ENCODE measurements at places on chromosomes 16 and 17.
A peak's percentile ranks its signal among the peaks of the same experiment; 100 is the strongest.

- DNase-seq = peak; percentile 96
Observed at GRCh38 chr17:21098934-21099689, 27.7 kb upstream of the DHRS7B start.

- no peak for DNase-seq
Observed at GRCh38 chr16:3471518-3472176, 23.6 kb downstream of the C16orf90 start.

DNA sequence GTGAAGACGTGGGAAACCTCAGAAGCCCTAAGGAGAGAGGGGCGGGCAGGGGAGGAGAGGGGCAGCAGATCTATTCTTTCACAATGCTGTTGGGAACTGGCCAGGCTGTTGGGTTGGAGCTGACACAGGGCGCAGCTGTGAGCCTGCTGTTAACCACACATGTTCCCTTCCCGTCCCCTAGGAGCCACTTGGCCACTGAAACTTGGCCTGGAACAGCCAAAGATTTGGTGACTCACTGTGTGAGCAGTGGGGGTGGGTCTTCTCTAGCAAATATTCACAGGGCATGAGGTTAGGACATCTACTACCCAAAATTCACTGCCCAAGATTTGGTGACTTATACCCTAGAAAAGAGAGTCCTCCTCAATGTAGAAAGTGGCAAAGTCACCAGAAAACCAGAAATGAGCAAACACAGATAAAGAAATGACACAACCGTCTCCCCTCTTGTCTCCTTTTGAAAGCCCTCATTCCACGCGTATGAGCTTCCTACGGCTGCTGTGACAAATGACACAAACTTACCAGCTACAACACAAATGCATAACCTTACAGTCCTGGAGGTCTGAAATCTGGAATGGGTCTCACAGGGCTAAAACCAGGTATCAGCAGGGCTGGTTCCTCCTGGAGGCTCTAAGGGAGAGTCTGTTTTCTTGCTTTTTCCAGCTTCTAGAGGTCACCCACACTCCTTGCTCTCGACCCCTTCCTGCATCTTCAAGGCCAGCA is 6.3 kb downstream of the TBC1D16 start:
- no peak for DNase-seq

DNA sequence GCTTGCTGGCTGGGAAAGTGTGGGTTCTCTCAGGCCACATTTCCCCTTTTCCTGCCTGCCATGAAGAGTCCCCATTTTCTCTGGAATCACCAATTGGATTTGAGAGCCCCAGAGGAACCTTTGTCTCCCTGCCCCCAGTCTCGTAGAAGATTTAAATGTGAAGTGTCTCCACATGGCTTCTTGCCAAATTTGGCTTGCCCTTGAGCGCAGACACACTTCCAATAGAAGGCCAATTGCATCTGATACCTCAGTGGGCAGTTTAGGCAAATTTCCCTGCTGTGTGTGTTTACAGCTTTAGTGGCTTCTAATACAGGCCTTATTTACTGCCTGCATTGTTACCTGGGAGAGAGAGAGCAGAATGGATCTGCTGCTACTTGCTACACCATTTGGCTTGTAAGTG is 29.7 kb downstream of the CDK5R1 start:
- peak; percentile 80 for DNase-seq

DNA sequence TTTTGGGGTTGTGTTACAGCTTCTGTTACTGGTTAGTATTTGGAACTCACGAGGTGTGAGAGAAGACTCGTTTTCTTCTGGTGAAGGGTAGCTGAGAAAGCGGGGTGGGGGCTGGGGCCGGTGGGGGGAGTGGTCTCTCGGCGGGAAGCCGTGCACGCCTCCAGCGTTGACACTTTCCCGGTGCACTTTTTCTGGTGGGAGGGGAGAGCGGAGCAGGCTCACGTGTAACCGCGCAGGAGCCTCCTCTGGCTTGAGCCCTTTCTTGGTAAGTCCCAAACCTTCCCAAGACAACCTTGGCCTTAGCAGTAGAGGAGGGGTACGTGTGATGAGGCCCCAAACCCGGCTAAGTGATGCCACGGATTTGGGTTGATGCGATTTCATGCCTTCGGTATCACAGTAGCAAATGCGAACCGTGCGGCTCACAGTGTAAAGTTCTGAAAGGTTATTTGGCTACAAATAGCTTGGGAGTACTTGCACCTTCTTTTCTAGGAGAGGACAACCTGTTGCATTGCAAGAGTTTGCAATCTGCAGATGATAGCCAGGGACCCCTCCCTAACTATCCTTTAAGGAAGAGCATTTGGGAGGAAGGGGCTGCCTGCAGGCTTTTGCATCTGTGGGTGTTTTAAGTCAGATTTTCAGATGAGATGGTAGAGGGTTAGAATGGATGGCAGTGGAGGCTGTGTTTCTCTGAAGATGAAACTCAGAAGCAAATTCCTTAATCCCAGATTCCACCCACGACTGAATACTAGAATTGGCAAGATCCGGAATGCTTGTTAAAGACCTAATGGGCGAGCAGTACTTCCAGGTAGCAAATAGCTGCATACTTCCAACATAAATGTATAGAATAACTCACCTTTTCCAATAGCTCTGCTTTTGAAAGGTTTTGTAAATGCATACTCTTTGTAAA is 1.5 kb downstream of the HLF start:
- no peak for DNase-seq

DNA sequence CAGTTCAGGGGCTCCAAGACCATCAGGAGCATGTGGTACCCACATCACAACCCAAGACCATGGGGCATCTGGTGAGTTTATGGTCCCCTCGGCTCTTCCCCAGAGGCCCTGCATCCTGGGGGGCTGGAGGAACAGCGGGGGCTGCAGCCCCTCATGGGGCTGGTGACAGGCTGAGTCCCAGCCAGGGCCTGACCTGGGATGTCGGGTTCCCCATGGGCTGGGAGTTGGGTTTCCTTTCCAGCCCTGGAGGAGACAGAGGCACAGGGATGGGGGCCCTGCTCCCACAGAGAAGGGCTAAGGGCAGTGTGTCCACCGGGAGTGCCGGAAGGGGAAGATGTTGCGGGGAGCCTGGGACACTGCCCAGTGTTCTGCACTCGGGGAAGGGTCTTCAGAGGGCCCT is 82.4 kb downstream of the GOSR1 start:
- no peak for DNase-seq

DNA sequence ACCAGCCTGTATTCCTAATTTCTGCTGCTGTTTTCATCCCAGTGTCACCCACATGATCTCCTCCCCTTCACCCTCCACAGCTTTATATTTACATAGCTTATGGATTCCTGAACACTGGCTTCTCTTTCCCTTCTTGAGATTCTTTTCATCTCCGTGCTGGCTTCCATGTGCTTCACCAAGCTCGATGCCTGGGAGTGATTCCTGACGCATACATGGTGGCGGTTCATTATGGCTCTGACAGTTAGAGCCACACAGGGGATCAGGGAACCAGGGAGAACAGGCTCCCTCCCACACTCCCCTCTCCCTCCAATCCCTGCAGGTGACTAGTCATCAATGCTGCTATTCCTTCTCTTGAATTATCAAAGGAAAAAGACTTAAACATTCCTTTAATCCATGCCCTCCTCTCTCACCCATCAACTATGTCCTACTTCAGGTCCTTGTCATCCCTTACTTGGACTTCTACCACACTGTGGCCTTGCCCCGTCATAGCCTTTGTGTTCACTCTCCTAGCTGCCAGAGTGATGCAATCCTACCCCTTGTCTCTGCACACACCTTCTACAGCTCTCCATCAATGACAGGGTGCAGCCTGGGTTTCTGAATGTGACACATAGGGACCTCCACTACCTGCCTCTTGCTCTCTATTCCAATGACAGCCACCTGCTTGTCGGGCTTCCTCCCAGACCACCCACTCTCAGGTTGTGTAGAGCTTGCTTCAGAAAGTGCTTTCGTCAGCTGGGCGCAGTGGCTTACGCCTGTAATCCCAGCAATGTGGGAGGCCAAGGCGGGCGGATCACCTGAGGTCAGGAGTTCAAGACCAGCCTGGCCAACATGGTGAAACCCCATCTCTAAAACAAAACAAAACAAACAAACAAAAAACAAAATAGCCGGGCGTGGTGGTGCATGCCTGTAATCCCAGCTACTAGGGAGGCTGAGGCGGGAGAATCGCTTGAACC is 43.6 kb downstream of the MYH13 start:
- DNase-seq = no peak

DNA sequence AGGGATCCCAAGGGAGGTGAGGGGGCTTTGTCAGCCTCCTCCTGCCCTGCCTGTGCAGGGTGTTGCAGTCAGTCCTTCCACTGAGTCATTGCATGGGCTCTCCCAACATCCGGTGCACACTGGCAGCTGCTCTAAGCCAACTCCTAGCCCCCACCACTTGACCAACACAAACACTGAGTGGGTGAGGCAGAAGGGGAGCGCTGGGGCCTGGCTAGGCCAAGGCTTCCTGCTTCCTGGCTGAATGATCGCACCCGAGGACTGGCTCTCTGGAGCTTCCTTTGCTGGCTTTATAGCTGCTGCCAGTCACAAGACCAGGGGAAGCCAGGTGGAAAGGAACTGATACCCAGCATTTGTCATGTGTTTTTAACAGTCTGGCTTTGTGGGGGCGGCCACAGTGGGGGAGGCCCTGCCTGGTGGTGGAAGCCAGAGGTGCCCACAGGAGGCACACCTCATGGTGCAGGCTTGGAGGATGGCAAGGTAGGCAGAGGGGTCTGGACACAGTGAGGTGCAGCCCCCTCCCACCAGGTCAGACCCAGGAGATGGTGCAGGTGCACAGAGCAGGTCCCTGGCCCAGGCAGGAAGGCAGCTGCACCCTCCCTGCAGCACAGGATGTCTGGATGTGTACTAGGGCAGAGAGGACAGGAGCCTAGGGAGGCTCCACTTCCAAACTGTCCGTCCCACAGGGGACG is 6.8 kb downstream of the MPG start:
- DNase-seq = no peak

- no peak for DNase-seq
Observed at GRCh38 chr16:88790312-88791211, 5.5 kb upstream of the PIEZO1 start.

DNA sequence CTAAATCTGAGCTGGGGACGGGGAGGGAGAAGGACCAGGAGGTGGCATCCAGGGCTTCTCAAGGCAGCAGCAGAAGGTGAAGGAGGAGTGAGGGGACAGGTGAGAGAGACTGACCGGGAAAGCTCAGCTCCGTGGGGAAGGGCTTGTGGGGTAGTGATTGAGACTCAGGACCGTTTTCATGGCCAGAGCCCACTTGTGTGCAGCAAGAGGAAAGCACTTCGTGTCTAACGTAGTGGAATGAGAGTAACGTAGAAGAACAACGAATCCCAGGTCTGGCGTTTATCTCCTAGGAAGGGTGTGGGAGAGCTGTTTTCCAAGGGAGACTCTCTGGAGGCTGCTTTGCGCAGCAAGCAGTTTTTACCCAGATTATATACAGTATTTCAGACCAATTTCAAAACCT is 1.3 kb upstream of the CDH3 start:
- DNase-seq = no peak

DNA sequence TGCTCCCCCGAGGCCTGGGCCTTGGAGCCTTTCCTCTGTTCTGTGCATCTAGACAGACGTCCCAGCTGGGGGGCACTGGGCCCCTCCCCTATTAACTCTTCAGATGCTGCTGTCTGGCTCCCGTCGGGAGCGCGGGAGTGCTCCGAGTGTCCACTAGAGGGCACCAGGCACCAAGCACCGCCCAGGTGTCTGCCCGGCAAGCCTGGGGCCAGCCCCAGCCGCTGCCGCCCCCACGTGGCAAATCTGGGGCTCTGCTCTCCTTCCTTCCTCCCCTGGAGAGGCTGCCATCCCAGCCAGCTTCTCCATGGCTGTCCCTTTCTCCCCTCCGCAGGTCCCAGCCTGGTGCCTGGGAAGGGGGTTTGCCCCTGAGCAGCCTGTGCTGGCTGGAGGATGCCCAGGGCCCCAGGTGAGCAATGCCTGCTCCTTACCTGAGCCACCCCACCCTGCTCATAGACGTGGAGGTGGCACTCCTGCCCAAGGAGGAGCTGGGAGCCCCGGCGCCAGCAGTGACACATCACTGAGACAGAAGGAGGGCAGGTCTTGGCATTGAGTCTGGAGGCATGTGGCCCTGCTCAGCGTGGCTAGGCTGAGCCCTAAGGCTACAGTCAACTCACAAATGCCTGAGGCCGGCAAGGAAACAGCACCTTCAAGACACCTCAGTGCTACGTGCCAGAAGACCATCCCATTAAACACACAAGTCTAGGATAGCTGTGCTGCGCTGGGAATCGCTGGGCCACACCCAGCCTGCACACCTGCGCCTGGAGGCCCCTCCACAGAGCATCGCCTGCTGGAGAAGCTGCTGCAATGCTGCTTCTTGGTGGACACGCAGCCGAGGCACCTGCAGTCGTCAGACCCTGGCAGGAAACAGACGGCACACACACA is 19.7 kb downstream of the TMEM235 start:
- DNase-seq = peak; percentile 85

- DNase-seq = no peak
Observed at GRCh38 chr16:85048921-85049562, 21.4 kb downstream of the KIAA0513 start.

GRCh38 chr16:47058295-47059086 is 85.0 kb upstream of the DNAJA2 start:
- DNase-seq = no peak

GRCh38 chr16:9362050-9362449 is 270.6 kb downstream of the HAPSTR1 start:
- no peak for DNase-seq

- no peak for DNase-seq
Observed at GRCh38 chr17:35254107-35254773, 11.4 kb downstream of the SLFN5 start.

GRCh38 chr16:46774743-46775177 is 26.6 kb upstream of the MYLK3 start:
- no peak for DNase-seq

DNA sequence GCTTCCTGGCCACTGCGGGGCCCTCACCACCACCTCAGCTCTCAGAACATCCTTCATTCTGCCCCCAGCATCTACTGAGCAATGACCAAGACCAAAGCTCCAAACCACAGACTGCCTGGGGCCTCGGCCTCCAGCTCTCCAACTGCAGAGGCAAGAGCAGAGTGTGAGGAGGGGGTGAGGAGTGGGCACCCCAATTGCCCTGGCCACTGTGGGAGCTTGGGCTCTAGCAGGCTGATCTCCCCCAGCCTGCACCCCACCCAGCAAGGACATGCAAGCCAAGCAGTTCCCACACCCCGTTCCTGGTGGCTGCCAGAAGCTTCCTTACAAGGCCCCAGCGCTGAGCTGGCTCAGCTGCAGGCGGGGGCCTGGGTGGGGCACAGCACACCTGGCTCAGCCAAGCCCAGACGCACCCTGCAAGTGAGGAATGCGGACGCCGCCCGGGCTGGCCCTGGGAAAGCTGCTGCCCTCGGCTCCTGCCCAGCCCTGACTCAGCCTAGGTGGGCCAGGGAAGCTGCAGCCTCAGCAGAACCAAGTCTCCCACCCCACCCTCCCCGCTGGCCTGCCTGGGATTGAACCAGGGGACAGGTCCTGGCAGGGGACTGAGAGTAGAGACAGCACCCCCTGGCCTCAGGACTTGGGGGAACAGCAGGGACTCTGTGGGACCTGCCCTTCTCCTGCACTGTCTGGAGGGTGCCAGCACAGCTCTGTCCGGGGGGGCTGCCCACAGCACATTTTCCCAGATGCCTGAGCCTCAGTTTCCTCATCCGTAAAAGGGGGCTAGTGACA is 29.7 kb upstream of the KRT17 start:
- DNase-seq = no peak
